Activated naive CD8-positive, alpha-beta T cell treated with anti-CD3 and anti-CD28 coated beads, Interleukin-2, amount 50 U/mL, for 16 hours (primary cell): ENCODE measurements at places on chromosomes 16 and 17.

DNA sequence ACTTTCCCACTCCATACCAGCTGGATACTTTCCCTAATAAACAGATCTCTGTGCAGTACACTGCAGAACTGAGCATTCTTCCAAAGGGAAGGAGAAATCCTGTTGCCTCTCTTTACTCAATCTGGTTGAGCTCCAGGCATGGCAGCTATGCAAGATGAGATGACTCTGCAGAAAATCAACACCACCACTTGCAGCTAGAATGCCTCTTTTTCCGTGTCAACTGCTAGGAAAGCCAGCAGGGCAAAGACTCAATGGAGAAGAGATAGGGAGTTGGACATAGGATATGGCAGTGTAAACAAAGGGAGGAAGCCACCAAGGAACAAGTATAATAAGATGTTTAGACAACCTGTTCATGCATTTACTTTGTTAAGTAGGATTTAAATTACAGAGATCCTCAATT lies 40.4 kb upstream of the CORO6 start:
- no peak for DNase-seq

- no peak for DNase-seq
These were observed 225.6 kb downstream of the TANC2 start for GRCh38 chr17:63191610-63192009.

- DNase-seq, result no peak
These were observed 84.6 kb downstream of the GSG1L start for GRCh38 chr16:27978876-27979275.

DNA sequence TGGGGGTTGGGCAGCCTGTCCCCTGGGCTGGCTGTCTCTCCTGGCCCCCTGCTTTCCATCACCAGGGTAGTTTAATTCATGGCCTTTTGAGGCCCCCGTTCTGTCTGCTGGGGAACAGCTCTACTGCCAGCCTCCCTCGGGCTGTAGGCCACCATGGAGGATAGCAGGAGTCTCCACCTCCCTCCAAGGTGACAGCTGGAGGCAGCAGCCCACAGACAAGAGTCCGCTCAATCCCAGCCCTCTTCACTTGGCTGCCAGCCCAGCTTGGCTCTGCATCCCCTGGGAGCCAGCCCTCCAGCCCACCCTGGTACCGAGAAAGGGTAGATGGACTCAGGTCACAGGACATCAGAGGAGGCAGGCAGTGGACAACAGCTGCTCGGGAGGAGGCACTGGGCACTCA lies 194.6 kb upstream of the SDK2 start:
- DNase-seq, result no peak

GRCh38 chr17:1904273-1905182 lies 74.7 kb downstream of the RPA1 start:
- no peak for DNase-seq

GRCh38 chr16:80778703-80779102 lies 25.7 kb downstream of the CDYL2 start:
- DNase-seq, result no peak

GRCh38 chr17:75601057-75601987 lies 13.7 kb downstream of the MYO15B start:
- peak; percentile 25 for DNase-seq

DNA sequence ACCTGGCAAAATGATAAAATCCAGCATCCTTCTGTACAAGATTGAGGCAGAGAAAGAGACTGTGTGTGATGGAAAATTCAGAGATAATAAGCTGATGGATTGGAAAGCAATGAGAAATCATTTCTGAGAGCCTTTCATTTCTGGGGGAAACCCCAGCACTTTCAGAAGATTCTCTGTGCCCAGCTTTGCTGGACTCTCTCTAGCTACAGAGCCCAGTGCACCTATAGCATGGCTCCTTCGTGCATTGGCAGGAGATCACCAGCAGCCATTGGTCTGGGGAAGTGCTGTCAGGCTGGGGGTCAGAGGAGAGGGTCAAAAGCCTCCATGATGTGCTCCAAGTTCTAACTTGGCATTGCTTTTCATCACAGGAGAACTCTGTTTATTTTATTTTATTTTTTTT lies 259.9 kb downstream of the SOX9 start:
- DNase-seq, result no peak

GRCh38 chr17:74678541-74678940 lies 34.2 kb downstream of the CD300LF start:
- DNase-seq, result no peak

DNA sequence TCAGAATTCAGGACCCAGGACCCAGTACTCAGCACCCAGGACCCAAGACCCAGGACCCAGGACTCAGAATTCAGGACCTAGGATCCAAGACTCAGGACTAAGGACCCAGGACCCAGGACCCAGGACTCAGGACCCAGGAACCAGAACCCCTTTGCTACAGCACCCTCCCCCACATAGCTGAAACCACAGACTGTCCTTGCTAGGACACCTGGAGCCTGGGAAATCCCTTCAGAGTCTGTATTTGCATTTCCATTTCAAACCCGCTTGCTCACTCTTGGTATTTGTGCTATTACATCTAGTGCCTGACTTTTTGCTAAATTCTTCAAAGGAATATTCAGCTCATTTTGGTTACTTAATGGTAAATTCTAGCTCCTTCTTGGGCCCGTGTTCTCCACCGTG lies 275.8 kb upstream of the MAF start:
- no peak for DNase-seq

GRCh38 chr16:2121853-2122252 lies 13.8 kb downstream of the PKD1 start:
- no peak for DNase-seq

DNA sequence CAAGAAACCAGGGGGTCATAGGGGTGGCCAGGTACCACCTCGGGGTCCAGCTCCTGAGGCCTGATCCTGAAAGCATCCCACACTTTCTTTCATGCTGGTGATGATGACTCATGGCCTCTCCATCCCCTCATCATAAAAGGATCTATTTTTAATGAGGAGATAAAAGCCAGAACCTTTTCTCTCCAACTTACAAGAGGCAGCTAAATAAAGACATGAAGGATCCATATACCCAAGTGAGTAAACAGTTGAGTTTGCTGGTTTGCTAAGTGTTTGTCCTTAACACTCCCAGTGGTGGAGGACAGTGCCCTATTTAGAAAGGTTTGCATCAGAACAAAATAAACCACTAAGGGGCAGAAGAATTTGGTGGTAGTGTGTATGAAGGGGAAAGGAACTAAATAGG lies 383.8 kb downstream of the GRIN2A start:
- no peak for DNase-seq

- DNase-seq, result no peak
These were observed 31.2 kb downstream of the LYRM9 start for GRCh38 chr17:27862004-27862403.

DNA sequence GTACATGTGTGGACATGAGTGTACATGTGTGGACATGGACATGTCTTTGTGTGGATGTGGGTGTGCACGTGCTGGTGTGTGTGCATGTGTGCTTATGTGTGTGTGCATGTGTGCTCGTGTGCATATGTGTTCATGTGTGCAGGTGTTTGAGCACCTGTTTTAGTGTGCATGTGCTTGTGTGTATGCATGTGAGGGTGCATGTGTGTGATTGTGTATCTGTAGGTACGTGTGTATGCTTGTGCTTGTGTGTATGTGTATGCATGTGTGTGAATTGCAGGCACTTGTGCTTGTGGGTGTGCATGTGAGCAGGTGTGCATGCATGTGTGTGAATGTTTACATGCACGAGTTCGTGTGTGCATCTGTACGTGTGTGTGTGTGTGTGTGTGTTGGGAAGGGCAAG lies 300.6 kb upstream of the EEF2KMT start:
- DNase-seq, result no peak

DNA sequence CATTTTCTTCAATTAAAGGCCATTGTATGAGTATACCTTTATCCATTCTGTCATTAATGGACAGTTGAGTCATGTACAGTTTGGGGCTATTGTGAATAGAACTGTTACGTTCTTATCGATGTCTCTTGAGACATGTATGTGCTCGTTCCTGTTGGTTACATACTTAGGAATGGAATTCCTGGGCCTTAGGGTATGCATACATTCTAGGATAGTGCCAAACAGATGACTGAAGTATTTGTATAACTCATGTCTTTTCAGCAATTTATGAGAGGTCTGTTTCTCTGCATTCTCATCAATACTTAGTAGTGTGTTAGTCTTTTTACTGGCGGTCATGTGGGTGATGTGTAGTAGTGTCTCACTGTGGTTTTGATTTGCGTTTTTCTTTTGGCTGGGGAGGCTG lies 81.2 kb downstream of the USP22 start:
- no peak for DNase-seq

- DNase-seq, result no peak
These were observed 32.1 kb upstream of the KRT17 start for GRCh38 chr17:41656249-41657023.

DNA sequence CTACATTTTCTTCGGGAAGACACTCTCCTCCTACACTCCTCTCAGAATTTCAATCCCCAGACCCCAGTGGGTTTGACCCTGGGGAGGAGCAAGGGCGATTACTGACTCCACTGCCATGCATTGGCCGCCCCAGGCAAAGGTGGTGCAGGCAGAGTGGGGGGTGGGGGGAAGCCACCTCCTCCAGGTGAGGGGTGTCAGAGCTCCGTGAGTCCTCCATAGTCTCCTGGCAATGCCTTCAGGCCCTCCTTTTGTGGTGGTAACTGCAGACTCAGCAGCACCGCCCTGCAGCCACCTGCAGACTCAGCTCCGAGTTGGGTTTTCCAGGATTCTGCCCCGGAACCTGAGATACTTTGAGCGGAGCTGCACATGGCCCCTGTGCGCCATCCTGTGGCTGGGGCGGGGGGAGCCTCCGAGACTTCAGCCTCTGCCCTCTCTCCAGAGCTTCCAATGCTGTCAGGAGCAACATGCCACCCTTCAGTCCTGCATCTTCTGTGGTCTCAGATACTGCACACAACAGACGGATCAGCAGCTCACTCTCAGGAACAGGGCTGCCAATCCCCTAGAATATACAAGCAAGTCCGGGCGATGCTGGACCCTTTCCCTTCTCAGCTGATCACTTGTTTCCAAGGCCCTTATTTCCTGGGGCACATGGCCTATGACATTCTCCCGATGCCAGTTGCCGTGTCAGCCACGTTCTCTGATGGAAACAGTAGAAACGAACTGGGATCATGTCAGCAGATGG lies 2.4 kb upstream of the SLC47A2 start:
- no peak for DNase-seq

GRCh38 chr17:41338961-41339485 lies 11.6 kb downstream of the KRT33A start:
- DNase-seq, result no peak

- DNase-seq, result no peak
These were observed 11.0 kb upstream of the SPOP start for GRCh38 chr17:49688848-49689247.

DNA sequence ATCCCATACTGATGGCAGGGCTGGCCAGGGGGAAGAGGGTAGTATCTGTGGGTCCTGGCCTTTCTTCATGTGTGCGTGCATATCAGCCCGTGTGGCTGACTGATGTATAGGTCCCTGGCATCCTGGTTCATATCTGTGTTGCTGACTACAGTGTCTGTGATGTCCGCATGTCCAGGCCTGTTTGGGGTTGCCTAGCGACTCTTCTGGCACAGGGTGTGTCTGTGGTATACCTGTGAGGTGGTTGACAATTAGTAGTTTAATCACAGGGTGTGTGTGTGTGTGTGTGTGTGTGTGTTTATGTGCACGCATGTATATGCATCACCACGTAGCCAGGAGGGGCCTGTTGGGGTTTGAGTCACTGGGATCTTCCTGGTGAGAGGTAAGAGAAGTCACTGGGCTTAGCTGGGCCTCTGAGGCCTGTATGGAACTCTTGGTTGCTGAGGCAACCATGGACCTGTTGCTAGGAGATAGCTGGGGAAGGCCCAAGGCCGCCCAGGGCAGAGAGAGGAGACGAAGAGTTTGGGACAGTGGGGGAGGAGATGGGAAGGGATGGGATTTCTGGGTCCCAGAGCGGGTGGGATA lies 603 bp upstream of the TMEM95 start:
- DNase-seq, result no peak

DNA sequence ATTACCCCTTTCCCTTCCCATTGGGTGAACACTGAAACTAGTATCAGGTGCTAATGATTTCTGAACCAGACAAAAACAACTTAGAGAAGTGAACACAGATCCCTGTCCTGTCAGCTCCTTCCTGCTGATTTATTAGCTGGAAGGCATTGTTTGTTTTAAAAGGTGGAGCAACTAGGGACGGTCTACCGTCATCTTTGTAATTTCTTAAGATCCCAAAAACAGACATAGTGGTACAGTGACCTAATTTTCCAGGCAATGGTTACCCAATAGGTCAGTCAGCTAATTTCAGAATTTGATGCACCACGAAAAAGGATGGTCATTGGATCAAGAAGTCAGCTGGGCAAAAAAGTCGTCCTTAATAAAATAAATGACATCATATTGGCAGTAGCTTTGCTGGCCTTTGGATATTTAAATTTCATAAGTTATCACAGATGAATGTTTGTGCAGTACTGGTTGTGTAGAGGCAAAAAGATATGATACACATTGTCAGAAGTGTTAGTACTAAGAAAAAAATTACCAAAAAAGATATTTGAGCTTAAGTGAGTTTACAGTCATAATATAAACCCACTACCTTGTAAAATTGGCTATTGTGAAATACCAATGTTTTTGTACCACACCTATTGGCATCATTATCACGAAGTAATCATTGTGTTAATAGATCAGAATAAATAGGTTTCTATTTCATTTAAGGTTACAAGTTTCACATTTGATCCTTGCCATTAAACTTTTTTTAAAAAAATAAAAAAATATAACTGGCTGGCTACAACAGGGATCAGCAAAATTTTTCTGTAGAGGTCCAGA lies 27.2 kb upstream of the KCNJ16 start:
- no peak for DNase-seq

DNA sequence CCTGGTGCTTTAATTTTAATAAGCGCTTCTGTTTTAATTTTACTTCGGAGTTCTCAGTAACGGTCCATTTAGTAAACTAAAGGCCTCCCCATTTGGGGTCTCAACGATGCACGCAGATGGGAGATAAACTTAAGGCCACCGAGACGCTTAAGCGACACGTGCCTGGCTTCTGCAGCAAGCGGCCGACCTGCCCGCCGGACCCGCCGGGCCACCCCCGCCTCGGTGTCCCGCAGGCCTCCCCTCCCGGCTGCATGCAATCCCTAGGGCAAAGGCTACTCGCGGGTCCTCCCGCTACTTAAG lies 592 bp downstream of the GCSH start:
- no peak for DNase-seq

DNA sequence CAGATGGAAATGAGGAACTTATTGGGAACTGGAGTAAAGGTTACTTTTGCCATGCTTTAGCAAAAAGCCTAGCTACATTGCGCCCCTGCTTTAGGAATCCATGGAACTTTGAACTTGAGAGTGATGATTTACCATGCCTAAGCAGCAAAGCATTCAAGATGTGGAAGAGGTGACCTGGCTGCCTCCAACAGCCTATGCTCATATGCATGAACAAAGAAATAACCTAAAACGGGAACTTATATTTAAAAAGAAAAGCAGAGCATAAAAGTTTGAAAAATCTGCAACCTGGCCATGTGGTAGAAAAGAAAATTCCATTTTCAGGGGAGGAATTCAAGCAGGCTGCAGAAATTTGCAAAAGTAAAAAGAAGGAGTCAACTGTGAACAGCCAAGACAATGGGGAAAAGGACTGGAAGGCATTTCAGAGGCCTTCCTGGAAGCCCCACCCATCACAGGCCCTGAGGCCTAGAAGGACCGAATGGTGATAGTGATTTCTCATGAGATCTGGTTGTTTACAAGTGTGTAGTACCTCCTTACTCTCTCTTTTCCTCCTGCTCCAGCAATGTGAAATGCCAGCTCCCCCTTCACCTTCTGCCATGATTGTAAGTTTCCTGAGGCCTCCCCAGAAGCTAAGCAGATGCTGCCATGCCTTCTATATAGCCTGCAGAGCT lies 48.7 kb downstream of the MRPS23 start:
- DNase-seq, result no peak
